Stimulated activated CD8-positive, alpha-beta memory T cell treated with anti-CD3 and anti-CD28 coated beads, Interleukin-15, amount 100 ng/mL, for 48 hours (primary cell): ENCODE measurements at places on chromosomes 13 and 19.
A peak's percentile ranks its signal among the peaks of the same experiment; 100 is the strongest.

DNA sequence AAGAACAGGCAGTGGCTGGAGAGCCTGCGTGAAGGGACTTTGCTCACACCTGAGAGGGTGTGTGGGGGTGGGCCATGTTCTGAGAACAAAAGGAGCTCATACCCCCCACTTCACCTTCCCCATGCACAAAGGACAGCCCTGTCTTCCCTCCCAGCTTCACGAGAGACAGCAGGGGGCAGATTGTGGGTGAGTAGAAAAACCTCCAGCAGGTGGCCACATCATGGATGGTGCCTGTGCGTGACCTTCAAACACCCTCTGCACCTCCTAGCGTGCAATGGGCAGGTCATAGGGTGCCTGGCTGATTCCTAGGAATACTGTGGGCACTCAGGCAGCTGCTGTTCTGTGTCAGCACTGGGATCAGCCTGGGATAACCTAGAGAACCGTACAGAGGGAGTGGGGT lies 36.3 kb upstream of the PSG9 start:
- no peak for DNase-seq

DNA sequence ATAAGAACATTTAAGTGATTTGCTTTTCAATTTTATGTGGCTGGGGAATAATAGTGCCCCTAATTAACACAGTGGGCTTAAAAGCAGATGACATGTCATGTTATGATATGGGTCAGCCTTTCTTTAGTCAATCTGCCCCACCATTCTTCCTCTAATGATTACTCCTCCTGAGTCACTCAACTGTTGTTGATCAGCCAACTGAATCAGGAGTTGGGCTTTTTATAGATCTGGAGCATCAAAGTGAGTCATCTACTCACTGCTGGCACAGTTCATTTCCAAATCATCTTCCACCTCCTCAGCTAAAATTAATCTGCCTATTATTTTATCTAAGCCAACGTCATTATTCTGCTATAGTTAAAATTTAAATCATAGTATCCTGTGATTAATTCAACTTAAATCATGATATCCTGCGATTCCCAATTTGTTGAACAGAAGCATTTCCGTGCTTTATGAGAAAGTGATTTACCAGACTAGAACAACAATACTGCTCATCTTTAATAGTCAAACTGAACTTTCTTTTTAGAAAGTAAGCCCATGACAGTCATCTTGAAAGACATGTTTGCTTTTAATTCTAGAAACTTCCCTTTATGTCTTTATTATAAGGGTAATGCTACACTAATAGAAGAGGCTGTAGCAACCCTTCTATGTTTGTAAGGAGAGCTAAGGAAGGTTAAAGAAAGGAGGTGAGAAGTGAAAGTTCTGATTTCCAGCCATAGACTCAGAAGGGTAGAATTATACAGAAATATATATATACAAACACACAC lies 551.4 kb downstream of the TBC1D4 start:
- no peak for DNase-seq

GRCh38 chr13:110476220-110476617 lies 85.3 kb downstream of the RAB20 start:
- no peak for DNase-seq

GRCh38 chr13:34913040-34913439 lies 29.0 kb upstream of the NBEA start:
- no peak for DNase-seq

DNA sequence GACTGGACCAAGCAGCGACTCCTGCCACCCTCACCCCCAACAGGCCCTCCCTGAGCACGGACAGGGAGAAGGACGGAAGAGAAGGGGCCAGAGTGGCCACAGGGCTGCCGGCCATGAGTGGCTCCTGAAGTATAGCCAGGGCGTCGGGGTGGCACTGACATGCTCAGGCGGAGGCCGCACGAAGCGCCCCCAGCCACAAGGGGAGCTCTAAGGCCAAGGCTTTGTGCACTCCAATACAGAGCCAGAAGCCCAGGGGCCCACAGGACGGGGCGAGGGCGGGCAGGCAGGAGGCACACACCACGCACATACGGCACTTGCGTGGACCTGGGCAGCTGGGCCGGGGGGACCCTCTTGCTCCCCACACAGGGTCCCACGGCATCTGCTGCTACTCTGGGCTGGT lies 52.0 kb downstream of the KLF2 start:
- no peak for DNase-seq

GRCh38 chr19:46844067-46844489 lies 6.6 kb downstream of the AP2S1 start:
- no peak for DNase-seq

GRCh38 chr13:90835826-90836225 lies 511.7 kb upstream of the MIR17HG start:
- no peak for DNase-seq

DNA sequence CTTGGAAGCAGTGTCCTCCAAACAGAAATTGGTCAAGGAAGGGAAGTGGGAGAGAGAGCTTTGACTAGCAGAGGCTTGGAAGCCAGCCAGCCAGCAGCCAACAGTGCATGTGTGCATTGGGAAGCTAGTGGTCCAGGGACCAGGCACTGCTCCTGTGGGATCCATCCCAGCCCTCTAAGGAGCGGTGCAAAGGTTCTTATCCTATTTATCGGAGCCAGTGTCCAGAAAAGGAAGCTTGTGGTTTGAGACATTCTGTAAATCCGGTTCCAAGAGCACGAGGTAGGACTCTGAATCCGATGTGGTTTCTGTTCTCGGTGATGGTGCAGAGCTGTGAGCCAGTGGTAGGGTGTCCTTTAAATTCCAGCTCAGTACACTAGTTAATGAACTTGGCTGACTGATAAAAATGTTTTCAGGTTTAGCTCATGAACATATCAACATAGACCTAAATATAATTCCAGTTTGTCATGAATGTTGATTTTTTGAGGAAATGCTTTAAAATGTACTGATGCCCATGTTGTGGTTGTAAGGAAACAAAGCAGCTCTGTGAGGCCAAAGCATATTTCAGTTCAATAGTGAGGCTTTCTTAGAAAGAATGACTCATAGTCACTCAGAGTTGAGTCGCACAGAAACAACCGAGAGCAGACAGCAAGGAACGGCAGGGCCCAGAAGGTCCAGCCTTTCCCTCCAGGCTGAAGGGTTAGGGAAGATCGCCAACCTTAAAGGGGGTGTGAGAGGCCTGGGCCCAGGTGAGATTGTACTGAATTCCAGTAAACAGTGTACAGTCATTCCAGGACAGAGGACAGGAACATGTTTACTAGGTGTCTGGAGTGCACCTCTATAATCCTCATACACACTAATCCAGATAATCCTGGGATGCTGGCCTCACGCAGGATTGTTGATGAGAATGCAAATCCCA lies 21.5 kb upstream of the GARRE1 start:
- no peak for DNase-seq

DNA sequence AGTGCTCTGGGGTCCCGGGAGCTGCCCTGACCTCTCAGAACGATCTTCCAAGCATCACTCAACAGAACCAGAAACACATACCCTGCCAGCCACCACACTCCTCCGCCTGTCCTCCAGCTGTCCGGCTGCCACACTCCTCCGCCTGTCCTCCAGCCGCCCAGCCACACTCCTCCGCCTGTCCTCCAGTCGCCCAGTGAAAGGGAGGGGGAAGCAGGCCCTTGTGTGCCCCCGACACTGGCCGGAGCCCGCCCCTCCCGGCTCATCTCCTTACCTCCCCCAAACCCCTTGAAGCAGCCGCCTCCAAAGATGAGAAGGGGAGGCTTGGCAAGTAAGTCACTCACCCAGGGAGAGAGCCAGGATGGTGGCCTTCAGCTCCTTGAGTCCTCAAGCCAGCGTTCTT lies 40.2 kb downstream of the STK24 start:
- no peak for DNase-seq

GRCh38 chr13:58619396-58620113 lies 988.0 kb downstream of the PCDH17 start:
- DNase-seq, result no peak

- DNase-seq, result no peak
These were observed 18.0 kb downstream of the GTF2F2 start for GRCh38 chr13:45138282-45138681.

GRCh38 chr13:56837161-56837560 lies 303.6 kb upstream of the PRR20A start:
- no peak for DNase-seq

GRCh38 chr13:70856711-70857110 lies 748.5 kb upstream of the KLHL1 start:
- DNase-seq, result no peak

- DNase-seq, result no peak
These were observed 9.4 kb downstream of the BCL3 start for GRCh38 chr19:44757735-44758505.

DNA sequence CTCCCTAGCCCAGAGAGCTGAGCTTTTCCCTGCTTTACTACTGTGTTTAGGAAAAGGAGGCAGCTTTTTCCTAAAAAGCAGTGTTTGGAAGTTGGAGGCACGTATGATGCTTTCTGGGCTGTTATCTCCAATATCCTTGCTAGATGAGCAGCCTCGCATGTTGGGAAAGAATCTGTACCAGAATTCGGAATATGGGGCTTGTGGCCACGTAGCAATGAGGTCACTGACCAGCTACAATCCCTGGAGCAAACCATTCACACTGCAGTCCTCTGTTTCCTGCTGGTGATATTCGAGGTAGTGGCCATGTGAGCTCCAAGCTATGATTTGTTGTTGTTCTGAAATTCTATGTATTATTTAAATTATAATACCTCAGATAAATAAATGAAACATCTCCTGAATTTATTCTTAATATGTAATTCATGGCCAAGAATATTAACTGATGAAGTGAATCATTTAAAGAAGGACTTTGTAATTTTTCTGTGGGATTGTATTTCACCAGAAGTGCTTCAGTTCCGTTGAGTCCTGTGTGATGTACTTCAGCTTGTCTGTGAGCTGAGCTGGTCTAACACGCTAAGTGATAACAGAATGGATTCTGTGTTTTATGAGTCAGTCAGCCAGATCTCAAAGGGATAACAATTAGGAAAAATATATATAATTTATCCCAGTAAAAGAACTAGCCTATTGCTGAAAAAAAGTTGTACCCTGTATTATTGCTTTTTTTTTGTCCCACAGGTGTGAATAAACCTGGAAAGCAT lies 319.5 kb downstream of the SHISA2 start:
- no peak for DNase-seq

- DNase-seq, result no peak
These were observed 16.0 kb upstream of the CYP4F2 start for GRCh38 chr19:15913830-15914229.

- peak; percentile 81 for DNase-seq
These were observed 1.2 kb upstream of the ING1 start for GRCh38 chr13:110712081-110712848.

- DNase-seq, result no peak
These were observed 72.8 kb upstream of the PCDH8 start for GRCh38 chr13:52921194-52921593.

DNA sequence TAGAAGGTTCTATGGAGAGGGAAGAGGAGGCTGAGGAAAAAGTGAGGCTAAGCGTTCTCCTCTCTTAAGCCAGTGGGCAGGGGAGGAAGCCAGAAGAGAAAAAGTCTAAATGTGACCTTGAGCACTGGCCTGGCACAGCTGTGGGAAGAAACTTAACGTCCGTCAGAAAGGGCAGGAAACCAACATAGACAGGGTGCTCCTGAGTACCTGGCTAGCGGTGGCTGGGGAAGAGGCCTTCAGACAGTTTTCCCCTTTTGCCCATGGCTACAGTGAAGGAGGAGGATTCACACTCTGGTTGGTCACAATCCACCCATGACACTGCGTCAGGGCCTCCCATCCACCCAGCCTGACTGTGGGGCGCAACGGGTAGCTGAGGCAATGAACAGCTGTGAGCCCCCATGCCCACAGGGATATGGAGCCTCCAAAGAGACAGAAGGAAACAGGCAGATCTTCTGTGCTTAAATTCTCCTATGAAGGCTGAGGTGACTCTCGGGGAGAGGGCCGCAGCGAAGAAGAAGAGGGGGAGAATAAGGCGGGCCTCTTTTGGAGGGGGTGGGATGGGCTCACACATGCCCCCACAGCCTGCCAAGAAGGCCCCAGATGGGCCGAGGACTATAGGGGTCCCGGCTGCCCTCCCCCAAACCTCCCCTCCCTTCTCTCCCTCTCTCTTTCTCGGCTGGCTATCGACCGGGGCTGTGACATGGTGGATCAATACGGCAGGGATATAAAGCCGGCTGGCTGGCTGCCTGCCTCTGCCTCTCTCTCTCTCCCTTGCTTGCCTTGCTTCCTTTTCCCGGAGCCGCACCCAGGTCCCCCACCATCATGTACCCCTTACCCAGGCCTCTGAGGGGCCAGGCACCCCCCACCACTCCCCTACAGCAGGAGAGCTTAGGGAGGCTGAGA lies 19.8 kb upstream of the POU2F2 start:
- DNase-seq, result no peak

DNA sequence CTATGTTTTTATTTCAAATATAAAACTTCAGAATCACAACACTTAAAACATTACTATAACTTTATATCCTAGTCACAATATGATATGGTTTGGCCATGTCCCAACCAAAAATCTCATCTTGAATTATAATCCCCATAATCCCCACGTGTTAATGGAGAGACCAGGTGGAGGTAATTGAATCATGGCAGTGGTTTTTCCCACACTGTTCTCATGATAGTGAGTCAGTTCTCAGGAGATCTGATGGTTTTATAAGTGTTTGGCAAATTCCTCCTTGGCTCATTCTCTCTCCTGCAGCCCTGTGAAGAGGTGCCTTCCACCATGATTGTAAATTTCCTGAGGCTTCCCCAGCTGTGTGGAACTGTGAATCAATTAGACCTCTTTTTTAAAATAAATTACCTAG lies 307.6 kb downstream of the SPRY2 start:
- DNase-seq, result no peak

GRCh38 chr19:30066781-30067759 lies 125.0 kb downstream of the URI1 start:
- no peak for DNase-seq

GRCh38 chr13:61795580-61795979 lies 379.9 kb upstream of the PCDH20 start:
- no peak for DNase-seq

- DNase-seq, result no peak
These were observed 20.2 kb downstream of the BBC3 start for GRCh38 chr19:47210689-47211316.
